Heart left ventricle (tissue), 16 donors: ENCODE measurements at places on chromosomes 11 and 22. TPM values are rescaled to one million over a fixed set of nuclear protein-coding genes. Genes with fewer than 3 reads are reported as not detected.

DNA sequence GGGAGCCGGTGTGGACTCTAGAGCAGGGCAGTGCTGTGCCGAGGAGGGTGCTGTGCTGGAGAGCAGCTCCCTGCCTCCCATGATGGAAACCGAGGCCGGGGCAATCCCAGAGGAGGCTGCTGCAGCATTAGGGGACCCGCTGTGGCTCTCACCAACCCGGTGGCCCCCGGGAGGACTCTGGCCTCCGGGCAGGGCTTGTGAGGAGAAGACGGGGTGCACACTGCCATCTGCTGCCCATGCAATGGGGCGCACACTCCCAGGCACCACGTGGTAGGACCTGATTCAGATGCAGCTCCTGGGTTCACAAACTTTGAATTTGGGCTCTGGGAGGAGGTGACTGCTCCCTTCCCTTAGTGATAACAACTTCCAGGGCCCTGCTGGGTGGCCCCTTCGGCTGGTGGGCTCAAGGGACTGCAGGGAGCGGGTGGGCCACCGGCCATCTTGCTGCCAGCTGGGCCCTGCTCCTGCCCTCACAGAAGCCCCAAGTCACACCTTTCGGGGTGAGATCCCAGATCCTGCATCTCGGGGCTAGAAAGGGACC lies 93.8 kb upstream of the FGF3 start:
- peak; percentile 19 for DNase-seq

The IGSF22 gene
- polyA plus RNA-seq = 0.24 TPM

The MCM5 gene
- polyA plus RNA-seq = 14.0 TPM

DNA sequence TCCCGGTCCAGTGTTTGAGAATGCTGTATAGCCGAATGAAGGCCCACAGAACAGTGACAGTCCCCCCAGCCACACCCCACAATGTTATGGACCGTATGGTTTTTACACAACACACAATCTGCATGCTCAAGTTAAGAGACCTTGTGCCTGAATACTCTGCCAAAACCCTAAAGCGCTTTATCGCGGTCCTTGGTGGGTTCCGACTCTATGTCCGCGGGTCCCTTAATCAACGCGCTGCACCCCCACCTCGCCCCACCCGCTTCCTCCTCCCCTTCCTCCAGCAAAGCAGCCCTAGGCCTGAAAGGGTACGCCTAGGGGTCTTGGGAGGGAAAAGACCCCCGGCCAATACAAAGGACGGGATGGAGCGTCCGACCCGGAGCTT lies 442 bp downstream of the COPB1 start:
- peak; percentile 60 for DNase-seq

The GLYAT gene
- not detected for polyA plus RNA-seq
